ELF-1 (cell line): ENCODE measurements at places on chromosomes 16 and 17.

DNA sequence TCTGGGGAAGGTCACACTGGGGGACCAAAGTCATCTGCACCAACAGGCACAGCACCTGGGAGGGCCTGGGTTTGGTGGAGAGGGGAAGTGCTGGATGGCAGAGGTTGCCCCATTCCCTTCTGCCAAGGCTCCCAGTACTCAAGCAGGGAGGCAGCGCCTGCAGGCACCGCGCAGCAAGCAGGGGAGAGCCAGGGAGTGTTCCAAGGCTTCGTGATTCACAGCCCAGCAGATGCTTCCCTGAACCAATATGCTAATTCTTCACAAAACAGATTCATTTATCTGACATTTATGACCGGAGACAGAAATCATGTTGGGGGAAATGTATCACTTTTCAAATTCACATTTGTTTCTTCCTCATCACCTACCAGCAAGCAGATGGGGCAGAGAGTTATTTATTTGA is 13.4 kb upstream of the CDH5 start:
- DNase-seq, result no peak

GRCh38 chr16:15035163-15035729 is 20.6 kb downstream of the NTAN1 start:
- no peak for DNase-seq

DNA sequence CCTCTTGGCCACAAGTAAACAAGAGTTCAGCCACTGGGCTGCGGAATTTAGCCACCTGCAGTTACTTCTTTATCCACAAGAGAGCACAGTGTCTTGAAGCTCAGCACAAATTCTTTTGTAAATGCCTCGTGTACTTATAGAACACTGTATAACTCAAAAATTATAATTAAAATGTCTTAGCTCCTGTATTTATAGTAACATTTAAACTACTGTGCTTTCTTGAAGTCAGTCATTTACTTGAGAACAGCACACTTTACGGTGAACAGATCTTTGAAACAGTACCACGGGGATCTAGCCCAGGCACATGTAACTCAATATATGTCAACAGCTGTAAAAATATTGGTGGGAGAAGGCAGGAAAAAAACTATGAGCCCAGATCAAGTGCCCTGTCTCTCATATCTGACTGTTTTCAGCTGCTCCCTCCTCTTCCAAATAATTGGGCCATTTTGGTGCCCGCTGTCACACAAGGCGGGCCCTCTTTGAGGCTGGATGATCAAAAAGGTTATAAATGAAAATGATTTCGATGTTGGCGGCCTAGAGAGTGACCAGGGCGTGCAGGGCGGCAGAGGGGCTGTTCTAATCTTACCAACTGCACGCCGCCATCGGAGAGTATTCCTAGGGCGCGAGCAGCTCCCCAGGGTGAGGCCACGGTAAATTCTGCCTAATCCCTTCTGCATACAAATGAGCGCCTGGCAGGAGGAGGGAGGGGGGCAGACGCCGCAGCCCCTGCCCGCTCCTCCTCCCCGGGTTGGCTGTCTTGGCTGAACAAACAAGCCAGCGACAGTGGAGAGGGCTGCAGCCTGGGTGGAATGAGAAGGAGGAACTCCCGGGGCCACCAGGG is 183.2 kb downstream of the C16orf78 start:
- peak; percentile 76 for DNase-seq

DNA sequence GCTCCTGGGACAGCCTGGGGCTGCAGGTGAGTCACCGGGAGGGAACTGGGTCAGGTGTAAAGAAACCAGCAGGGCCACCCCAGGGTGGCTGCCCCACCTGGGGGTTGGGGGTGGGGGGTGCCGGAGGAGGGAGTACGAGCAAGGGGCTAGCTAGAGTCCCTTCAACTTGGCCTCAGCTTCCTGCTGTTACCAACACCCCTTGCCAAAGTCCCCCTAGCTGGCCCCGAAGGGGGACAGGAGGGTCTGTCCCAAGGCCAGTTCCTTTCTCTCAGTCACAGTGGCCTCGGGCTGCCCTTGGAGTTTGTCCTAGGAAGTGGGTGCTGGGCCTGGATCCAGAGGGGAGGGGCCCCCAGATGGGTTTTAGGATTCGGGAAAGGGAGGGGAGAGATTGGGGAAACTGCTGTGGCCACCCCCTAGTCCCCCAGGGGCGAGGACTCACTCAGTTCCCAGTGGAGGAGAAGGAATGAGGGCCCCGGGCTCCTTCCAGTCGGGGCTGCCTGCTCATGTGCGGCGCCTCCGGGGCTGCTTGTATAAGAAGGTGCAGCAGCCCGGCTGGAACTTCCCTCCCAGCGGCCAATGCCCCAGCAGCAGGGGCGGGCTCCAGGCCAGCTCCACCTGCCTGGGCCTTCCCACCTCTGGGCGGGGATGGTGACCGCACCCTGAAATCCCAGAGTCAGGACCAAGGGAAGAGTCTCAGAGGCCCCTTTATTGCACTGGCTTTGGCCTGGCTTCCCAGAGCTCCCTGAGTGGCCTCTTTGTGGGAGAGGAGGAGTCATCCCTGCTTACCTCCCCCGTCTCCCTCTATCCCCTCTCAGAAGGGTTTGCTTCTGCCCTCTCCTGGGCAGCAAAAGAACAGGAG is 7.3 kb downstream of the ARHGAP27 start:
- peak; percentile 92 for DNase-seq

- DNase-seq, result peak; percentile 23
These were observed 5.8 kb downstream of the PDK2 start for GRCh38 chr17:50100921-50101345.

- DNase-seq, result no peak
These were observed 8.2 kb downstream of the USP22 start for GRCh38 chr17:21034340-21035235.

GRCh38 chr16:55478827-55479429 is at the start of gene MMP2:
TSS of gene MMP2 (plus strand) at chr16:55479198. CDS start at chr16:55479480, 282 bp downstream.
- peak; percentile 84 for DNase-seq

DNA sequence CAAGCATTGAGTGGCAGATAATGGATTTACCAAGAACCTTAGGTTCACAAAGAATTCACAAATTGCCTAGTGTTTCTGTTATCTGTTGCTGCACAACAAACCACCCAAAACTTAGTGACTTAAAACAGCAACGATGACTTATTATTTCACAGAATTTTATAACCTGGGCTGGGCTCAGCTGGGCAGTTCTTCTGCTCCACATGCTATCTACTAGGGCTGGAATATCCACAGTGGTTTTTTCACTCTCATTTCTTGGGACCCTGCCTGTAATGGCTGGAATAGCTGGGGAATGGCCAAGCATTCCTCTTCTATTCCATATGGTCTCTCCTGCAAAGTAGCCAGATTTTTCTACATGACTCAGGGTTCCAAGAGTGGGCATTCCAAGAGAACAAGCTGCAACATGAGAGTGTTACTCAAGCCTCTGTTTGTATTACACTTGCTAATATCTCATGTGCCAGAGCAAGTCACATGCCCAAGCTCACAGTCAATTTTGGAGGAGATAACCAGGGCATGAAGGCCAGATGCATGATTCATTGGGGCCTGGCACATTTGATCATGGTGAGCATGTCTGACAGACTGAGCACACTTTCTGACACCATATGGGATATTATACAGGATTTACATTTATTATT is 4.9 kb upstream of the PSMD7 start:
- no peak for DNase-seq

DNA sequence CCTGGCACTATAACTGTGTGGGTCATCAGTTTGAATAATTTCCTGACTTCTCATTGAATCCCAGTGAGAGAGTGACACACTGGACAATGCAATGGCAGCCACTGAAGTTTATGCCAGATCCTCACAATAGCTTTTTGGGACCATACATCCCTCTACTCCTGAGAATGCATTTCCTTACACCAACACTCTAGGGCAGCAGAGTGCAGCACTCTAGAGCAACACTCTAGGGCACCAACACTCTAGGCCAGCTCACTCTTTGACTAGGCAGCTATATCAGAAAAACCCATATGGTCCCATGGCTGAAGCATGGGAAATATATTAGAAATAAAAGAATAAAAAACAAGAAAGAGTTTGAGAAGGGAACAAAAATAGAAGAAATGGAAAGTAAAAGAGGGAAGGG is 309.2 kb downstream of the MAP2K6 start:
- no peak for DNase-seq

DNA sequence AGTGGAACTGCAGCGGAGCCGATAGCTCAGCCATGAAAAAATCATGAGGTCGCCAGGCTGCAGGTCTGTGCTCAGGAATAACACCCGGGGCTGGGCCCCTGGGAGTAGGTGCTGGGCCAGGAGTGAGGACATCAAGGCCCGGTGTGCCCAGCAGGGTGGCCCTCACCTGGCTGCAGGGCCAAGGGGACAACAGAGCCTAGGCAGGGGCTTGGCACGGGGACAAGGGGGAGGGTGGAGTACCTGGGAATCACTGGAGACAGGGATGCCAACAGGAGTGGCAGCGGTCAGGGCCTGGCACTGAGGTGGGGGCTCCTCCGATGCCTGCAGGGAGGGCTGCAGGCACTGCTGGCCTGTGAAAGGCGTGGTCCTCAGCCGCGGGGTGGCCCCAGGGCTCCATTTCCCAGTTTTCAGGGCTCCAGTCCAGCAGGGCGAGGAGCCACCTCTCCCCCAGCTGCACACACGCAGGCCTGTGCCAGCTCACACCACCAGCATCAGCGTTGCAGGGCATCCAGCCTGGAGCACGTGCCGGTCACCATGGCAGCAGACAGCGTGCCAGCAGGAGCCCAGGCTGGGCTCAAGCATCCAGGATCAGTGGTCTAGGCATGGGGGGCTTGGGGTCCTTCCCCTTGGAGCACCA is 4.7 kb upstream of the FSCN2 start:
- DNase-seq, result no peak

GRCh38 chr17:76682296-76682695 is 28.5 kb downstream of the MXRA7 start:
- no peak for DNase-seq

- no peak for DNase-seq
These were observed 12.7 kb upstream of the TMEM98 start for GRCh38 chr17:32915245-32915644.

DNA sequence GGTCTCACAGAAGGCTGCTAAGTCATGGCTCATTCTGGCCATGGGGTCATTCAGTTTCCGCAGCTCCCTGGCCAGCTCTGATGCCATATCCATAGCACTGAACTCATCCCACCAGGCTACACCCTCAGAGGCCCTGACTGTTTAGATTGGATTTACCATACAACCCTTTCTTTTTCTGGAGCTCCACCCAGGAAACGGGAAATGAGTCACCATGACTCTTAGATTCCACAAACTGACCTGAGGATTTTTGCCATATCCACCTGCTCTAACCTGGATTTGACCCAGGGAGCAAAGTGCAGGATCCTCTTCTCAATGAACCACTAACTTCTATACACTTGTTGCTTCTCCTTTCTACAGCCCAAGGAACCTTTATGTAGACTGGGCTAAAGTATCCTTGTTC is 20.3 kb upstream of the CALB2 start:
- DNase-seq, result no peak

DNA sequence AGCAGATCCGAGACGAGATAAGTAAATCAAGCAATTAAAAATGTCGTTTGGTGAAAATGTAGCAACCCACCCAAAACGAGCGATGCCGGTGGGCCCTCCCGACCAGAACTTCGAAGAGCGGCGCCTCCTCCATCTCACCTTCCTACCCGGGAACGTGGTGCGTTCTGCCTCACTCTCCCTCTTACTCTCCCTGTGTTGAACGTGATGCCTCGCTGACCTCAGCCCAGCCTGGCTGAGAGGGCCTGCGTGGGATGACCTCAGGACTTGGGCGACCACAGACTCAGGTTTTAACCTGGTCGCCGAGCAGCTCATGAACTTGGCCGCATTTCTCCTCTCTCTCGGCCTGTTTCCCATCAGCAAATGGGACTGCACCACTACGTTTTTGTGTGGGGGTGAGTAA is 69.7 kb upstream of the RPL38 start:
- DNase-seq, result no peak

GRCh38 chr16:67528222-67528869 is at the start of gene RIPOR1:
TSS of gene RIPOR1 (plus strand) at chr16:67528829. CDS start at chr16:67538447, 9,618 bp downstream.
- DNase-seq, result peak; percentile 68

DNA sequence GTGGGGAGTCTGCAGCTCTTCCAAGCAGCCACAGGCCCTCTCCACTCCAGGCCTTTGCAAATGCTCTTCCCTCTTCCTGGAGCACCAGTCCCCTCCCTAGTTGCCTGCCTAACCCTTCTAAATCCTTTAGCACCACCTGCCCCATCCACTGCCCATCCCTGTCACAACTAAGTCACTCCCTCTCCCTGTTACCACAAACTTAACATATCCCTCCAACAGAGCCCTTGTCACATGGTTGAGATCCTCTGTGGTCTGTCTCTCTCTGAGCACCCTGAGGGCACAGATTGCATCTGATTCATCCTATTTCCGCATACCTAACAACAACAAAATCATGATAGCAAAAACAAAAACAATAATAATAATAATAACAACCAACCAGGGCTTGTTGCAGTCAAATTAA is 11.0 kb upstream of the BEAN1 start:
- no peak for DNase-seq

GRCh38 chr16:50121278-50121677 is 31.8 kb upstream of the TENT4B start:
- DNase-seq, result no peak

GRCh38 chr16:16071631-16072244 is 122.3 kb downstream of the ABCC1 start:
- no peak for DNase-seq

DNA sequence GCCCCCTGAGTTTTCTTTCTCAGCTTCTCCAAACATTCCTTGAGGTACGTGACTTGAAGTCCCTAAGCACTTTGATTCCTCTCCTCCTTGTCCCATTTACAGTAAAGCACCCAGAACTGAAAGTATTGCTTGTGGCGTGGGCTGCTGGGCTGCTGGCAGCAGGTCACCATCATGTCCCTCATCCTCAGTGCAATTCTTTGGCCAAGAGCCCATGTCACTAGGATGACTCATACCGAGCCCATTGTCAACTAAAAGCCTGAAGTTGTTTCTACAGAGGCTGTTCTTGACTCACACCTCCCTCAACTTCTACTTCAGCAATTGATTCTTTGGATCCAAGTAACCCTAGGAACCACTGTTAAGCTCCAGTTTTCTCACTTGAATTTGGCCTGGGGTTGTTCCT is 54.3 kb downstream of the KPNA2 start:
- DNase-seq, result no peak

GRCh38 chr16:80899809-80900592 is 95.6 kb upstream of the CDYL2 start:
- DNase-seq, result peak; percentile 7
